H1 (cell line): ENCODE measurements at places on chromosomes 13 and 19. TPM values are rescaled to one million over a fixed set of nuclear protein-coding genes. Genes with fewer than 3 reads are reported as not detected.
A peak's percentile ranks its signal among the peaks of the same experiment; 100 is the strongest.

SHISA7 gene
- total RNA-seq, result 0.98 and 1.0 TPM in 2 replicates

DNA sequence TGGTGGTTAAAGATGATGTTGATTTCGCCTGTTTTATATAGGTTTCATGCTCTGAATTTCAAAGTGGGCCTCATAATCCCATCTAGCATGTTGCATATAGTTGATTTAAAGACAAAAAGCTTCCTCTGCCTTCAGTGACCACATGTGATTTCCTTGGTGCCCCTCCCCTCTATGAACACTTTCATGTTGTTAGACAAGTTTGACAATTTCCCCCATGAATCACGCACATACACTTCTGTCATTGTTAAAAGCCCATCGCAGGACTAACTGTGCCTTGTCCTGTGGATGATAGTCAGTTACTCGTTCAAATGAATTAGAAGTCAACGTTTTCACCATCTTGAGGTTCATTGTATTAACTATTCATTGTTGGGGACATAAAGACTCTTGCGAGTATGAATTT lies 6.7 kb downstream of the TNFSF11 start:
- H3K27me3 ChIP-seq, result no peaks in the 10 kb centered on the region
- H3K4me3 ChIP-seq, result no peak overlapping the region
- H3K4me1 ChIP-seq, result peaks cover 11% of the 10 kb centered on the region
- H3K36me3 ChIP-seq, result no peaks in the 10 kb centered on the region
- no peak for DNase-seq
- no peak overlapping the region for H3K27ac ChIP-seq

DNA sequence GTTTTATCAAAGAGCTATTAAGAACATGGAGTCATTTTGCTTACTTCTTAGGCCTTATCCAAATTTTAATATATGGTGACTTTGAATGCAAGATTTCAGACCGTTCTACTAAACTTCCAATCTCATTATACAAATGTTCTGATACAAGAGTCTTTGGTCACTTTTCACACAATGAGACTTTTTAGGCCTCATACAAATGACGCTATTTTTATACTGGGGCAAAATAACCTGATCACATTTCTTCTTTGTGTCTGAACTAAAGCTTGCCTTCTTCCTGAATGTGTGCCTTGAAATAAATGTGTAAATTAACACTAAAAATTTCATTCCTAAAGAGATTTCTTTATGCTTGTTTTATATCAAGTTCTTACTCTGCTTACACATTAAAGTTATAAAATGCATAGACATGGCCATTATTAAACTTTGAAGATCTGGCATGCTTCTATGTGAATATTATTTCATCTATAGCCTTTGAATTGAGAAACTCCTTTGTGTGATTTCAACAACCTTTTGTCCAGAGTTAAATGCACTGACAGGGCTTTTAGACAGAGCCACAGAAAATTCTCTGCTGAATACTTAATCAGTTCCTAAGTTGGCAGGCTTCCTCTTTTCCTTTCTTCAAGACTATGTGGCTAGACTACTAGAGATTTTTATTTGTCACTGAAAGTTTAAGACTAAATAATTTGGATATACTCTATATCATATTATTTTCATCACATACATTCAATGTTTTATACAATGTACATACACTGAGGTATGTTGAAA lies 86.1 kb downstream of the EDNRB start:
- H3K4me1 ChIP-seq, result no peaks in the 10 kb centered on the region
- H3K27ac ChIP-seq, result no peak overlapping the region

DNA sequence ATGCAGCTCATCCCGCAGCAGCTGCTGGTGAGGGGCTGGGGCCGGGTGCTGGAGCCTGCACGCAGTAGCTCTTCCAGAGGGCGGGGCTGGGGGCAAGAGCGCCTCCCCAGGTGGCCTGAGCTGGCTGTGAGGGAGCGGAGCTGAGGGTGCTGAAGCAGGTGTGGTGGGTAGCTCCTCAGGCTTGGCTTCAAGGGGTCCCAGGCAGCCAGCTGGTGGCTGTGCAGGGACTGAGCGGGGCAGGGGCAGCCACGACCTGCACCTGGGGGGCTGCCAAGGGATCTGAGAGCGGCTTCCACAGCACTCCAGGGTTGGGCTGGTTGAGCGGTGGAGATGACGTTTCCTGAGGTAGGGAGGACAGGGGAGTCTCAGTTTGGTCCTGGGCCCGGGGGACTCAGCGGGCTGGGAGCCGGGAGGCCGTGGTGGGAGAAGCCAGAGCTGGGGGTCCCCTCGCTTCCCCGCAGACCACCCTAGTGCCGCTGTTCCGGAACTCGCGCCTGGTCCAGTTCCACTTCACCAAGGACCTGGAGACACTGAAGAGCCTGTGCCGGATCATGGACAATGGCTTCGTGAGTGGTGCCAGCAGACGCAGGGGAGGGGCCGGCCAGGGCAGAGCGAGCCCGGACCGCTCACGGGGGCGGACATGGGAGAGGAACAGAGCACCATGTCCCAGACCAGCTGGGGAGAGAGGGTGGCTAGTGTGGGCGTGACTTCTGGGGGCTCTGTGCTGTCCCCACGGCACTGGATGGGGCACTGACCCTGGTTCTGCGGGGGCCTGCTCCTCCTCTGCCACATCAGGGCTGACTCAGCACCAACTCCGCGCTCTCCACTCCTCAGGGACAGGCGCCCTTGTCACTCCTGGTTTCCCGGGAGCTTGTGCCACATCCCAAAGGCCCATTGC lies 7.4 kb downstream of the PTOV1 start:
- H3K4me3 ChIP-seq, result no peak overlapping the region
- no peak for DNase-seq
- H3K4me1 ChIP-seq, result peaks cover 3% of the 10 kb centered on the region
- no peaks in the 10 kb centered on the region for H3K27me3 ChIP-seq

FLT3LG gene
- total RNA-seq, result 1.6 and 2.6 TPM in 2 replicates

- H3K27me3 ChIP-seq, result peaks cover 100% of the 10 kb centered on the region
- no peak overlapping the region for H3K4me3 ChIP-seq
- H3K36me3 ChIP-seq, result peaks cover 7% of the 10 kb centered on the region; the same call in 1 of the 2 replicates
- H3K4me1 ChIP-seq, result no peaks in the 10 kb centered on the region
- peak; percentile 53 for DNase-seq
- H3K27ac ChIP-seq, result no peak overlapping the region
These were observed 9.2 kb downstream of the ONECUT3 start for GRCh38 chr19:1762243-1763117.

NUDT19 gene
- 2.4 and 3.3 TPM in 2 replicates for total RNA-seq

NLRP11 gene
- not detected in 2 replicates for total RNA-seq

RNASEH2B gene
- total RNA-seq, result 43.8 and 43.9 TPM in 2 replicates

DNA sequence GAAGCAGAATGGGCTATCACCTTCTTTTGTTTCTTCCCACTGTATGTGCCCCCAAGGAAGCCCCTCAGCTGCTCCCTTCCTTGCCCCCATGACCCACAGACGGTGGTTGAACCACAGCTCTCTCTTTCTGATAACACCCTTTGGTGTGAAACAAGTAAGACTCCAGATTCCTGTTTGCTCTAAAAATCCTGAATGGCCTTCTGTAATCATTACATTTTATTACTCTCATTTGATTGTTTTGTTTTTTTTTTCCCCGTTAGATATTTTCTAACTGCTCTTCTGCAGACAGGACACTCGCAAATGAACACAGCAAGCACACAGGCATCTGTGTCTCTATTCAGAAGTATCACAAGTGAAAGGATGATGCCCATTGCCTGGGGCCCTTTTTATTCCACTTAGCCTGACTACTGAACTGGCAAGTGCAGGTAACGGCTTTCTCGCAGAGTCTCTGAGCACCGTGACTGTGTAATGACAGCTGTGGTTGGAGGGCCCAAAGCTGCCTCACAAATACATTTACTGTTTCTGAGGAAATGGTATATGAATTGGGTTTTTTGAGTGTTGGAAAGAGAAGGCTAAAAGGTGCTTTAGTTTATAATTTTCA lies 59.3 kb downstream of the OXGR1 start:
- no peak overlapping the region for H3K27ac ChIP-seq
- H3K36me3 ChIP-seq, result no peaks in the 10 kb centered on the region
- no peaks in the 10 kb centered on the region for H3K27me3 ChIP-seq
- H3K4me1 ChIP-seq, result no peaks in the 10 kb centered on the region
- DNase-seq, result no peak

GRCh38 chr13:80906860-80907259 lies 565.9 kb upstream of the SPRY2 start:
- no peaks in the 10 kb centered on the region for H3K36me3 ChIP-seq
- H3K27me3 ChIP-seq, result no peaks in the 10 kb centered on the region
- DNase-seq, result no peak
- no peaks in the 10 kb centered on the region for H3K4me1 ChIP-seq
- no peak overlapping the region for H3K27ac ChIP-seq

GPC5 gene
- 0.20 and 0.23 TPM in 2 replicates for total RNA-seq

GRCh38 chr19:5451494-5451893 lies 3.7 kb upstream of the ZNRF4 start:
- no peaks in the 10 kb centered on the region; the same call in 1 of the 2 replicates for H3K27me3 ChIP-seq
- H3K36me3 ChIP-seq, result no peaks in the 10 kb centered on the region
- no peak overlapping the region for H3K4me3 ChIP-seq
- H3K27ac ChIP-seq, result no peak overlapping the region
- H3K4me1 ChIP-seq, result no peaks in the 10 kb centered on the region
- no peak for DNase-seq

DNA sequence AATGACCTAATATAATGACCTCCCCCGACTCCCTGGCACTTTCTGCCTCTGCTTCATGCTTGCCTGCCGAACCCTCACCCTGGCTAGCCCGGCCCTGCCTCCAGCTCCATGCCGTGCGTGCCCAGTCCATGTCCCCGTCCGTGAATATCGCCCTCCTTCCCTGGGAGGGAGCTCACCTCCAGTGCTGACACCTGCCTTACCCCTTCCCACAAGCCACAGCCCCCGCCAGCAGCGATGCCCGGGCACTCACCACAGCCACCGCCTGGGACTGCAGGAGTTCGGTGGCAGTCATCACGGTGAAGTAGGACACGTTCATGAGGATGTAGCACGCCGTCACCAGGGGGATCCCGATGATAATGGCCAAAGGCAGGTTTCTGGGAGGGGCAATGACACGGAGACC lies 10.0 kb downstream of the SLC7A9 start:
- H3K27ac ChIP-seq, result no peak overlapping the region
- no peaks in the 10 kb centered on the region for H3K27me3 ChIP-seq
- H3K36me3 ChIP-seq, result no peaks in the 10 kb centered on the region
- DNase-seq, result no peak

DNA sequence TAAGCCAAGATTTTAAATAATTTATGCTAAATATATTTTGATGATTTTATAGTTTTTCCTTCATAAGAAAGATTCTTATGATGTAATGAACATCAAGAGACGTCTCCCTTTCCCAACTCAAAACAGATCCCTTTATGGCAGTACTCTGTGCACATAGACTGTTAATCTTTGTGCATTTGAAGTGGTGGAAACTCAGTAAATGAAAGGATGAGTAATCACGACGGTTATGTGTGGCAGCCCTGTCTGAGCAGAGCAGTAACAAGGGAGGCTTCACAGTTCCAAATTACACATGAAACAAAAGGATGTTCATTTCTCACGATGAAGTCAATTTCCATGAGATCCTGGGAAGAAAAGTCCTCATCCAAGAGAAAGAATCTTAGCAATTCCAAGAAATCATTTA lies 498.1 kb downstream of the KLF5 start:
- no peak overlapping the region for H3K27ac ChIP-seq
- H3K4me3 ChIP-seq, result no peak overlapping the region
- H3K27me3 ChIP-seq, result no peaks in the 10 kb centered on the region
- no peaks in the 10 kb centered on the region for H3K36me3 ChIP-seq
- DNase-seq, result no peak
- no peaks in the 10 kb centered on the region for H3K4me1 ChIP-seq

- no peaks in the 10 kb centered on the region for H3K27me3 ChIP-seq
- H3K4me1 ChIP-seq, result no peaks in the 10 kb centered on the region
- H3K4me3 ChIP-seq, result no peak overlapping the region
- H3K27ac ChIP-seq, result no peak overlapping the region
- DNase-seq, result no peak
These were observed 238.5 kb upstream of the TMTC4 start for GRCh38 chr13:100913143-100913542.

GRCh38 chr19:28981518-28981917 lies 231.4 kb downstream of the UQCRFS1 start:
- H3K4me3 ChIP-seq, result no peak overlapping the region
- no peaks in the 10 kb centered on the region for H3K4me1 ChIP-seq
- DNase-seq, result no peak
- H3K36me3 ChIP-seq, result no peaks in the 10 kb centered on the region
- H3K27me3 ChIP-seq, result no peaks in the 10 kb centered on the region

ZFP14 gene
- total RNA-seq, result 8.2 and 8.8 TPM in 2 replicates

CALM3 gene
- total RNA-seq, result 318 and 326 TPM in 2 replicates

GRCh38 chr19:16914421-16914820 lies 25.6 kb downstream of the F2RL3 start:
- no peak overlapping the region for H3K4me3 ChIP-seq
- no peaks in the 10 kb centered on the region for H3K27me3 ChIP-seq
- no peaks in the 10 kb centered on the region for H3K36me3 ChIP-seq
- no peaks in the 10 kb centered on the region for H3K4me1 ChIP-seq
- no peak for DNase-seq

GRCh38 chr13:98313922-98314292 lies 136.8 kb upstream of the RNF113B start:
- H3K27ac ChIP-seq, result no peak overlapping the region
- H3K36me3 ChIP-seq, result no peaks in the 10 kb centered on the region
- peaks cover 14% of the 10 kb centered on the region for H3K4me1 ChIP-seq
- H3K4me3 ChIP-seq, result no peak overlapping the region
- H3K27me3 ChIP-seq, result no peaks in the 10 kb centered on the region

GRCh38 chr19:16338470-16339360 lies 14.1 kb downstream of the KLF2 start:
- H3K27me3 ChIP-seq, result no peaks in the 10 kb centered on the region
- no peak overlapping the region for H3K4me3 ChIP-seq
- H3K27ac ChIP-seq, result no peak overlapping the region
- H3K4me1 ChIP-seq, result peaks cover 6% of the 10 kb centered on the region; the same call in 1 of the 2 replicates

GRCh38 chr19:30227012-30227621 lies 145.1 kb upstream of the ZNF536 start:
- peak; percentile 56 for DNase-seq
- peaks cover 21% of the 10 kb centered on the region for H3K4me1 ChIP-seq
- peaks cover 86% of the 10 kb centered on the region for H3K27me3 ChIP-seq

- DNase-seq, result no peak
- H3K27me3 ChIP-seq, result no peaks in the 10 kb centered on the region; the same call in 1 of the 2 replicates
- H3K36me3 ChIP-seq, result no peaks in the 10 kb centered on the region
- H3K4me3 ChIP-seq, result no peak overlapping the region
- H3K27ac ChIP-seq, result no peak overlapping the region
These were observed 4.1 kb downstream of the FCER2 start for GRCh38 chr19:7697721-7698287.

NLRP4 gene
- not detected in 2 replicates for total RNA-seq

MAP2K7 gene
- 38.3 and 41.5 TPM in 2 replicates for total RNA-seq

DNA sequence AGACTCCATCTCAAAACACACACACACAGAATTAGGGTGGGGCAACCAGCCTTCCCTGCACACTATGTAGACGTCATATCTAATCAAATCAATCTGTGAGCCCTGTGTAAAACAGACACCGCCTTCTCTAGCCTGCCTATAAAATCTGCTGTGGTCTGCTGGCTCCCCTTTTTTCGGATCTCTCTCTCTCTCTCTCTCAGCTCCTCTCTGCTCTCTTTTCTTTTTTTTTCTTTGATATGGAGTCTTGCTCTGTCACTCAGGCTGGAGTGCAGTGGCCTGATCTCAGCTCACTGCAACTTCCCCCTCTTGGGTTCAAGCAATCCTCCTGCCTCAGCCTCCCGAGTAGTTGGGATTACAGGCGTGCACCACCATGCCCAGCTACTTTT lies 11.8 kb upstream of the CD70 start:
- H3K27ac ChIP-seq, result no peak overlapping the region
- H3K4me3 ChIP-seq, result no peak overlapping the region
- H3K4me1 ChIP-seq, result no peaks in the 10 kb centered on the region; the same call in 1 of the 2 replicates
- H3K27me3 ChIP-seq, result no peaks in the 10 kb centered on the region
- H3K36me3 ChIP-seq, result no peaks in the 10 kb centered on the region

BST2 gene
- 16.8 and 18.1 TPM in 2 replicates for total RNA-seq
